Fibroblast of upper back skin (primary cell): ENCODE measurements at places on chromosomes 12 and 14.

- no peak for DNase-seq
Measured at GRCh38 chr14:105358140-105358846, 40.0 kb upstream of the TEX22 start.

DNA sequence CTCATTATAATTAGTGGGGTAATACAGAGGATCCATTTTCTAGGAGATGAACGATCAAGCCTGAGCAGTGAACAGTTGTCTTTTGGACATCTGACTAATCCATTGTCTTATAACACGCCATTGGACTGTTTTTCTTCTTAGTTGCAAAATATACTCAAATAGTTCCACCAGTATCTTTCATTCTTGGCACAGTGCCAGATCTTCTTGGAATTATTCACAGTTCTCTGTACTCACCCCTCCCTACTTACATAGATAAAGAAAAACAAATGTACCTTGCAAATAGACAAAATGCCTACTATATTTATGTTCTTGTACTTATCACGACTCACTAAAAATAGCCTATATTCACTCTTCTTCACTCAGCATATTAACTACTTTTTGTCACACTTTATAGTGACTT is 3.8 kb downstream of the CBLN3 start:
- DNase-seq, result peak; percentile 77

GRCh38 chr12:75852143-75852542 is 179.4 kb downstream of the PHLDA1 start:
- DNase-seq, result peak; percentile 26

DNA sequence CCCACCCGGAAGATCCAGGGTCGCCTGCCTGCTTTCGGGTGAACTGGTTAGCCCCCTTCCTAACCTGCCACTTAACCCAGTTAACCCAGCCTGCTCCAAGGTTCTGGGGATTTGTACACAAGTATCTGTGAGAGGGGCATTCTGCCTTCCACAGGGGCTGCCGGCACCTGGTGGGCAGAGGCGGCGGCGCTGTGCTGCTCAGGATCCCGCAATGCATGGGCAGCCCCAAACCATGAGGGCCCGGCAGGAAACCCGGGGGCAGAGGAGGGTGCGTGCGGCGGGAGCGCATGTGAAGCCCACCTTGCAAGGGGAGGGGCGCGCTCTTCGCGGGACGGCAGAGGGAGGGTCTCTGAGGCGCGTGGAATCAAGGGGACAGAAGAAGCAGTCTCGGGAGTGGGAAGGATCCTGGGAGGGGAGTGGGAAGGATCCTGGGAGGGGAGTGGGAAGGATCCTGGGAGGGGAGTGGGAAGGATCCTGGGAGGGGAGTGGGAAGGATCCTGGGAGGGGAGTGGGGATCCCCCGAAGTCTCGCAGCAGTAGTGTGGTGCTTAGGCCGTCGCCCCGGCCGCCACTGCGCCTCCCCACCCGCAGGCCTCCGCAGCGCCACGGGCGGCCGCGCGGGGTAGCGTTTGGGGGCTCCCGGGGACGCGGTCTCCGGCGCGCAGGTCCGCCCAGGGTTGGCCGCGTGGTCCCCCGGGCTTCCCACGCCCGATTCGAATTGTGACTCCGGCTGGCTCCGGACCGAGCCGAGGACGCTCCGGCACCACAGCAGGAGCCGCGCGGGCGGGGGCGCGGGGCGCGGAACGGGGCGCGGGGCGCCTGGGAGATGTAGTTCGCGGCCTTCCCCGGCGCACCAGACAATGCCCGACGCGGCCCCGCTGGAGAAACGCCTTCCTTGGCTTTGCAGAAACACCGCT is 4.9 kb upstream of the MTA1 start:
- peak; percentile 52 for DNase-seq

DNA sequence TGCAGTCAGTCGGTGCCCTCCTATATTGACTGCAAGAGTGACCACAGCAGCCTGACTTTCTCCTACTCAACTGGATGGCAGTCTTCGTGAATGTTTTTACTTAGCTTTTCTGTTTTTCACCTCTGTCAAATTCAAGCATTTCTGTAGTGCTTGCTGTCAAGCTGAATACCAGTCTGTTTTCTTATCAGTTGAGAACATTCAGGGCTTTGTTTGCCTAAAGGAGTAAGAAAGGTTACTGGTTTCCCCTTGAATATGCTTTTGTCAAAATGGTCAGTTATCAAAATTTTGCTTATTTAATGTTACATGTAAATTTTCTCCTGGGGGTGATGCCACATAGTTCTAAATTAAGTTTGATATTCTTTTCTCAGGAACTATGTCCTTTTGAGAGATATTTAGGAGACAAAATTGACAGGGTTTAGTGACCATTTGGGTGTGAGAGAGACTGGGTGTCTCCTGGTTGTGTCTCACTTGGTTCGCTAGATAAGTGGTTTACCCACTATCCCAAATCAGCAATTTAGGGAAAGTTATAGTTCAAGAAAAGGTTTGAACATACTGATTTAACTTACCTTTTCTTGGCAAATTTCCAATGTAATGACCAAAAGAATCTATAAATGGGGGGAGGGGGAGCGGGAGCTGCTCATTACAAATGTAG is 366.3 kb downstream of the TMTC2 start:
- no peak for DNase-seq
